ENCODE measurements at places on chromosomes 16 and 17.
A peak's percentile ranks its signal among the peaks of the same experiment; 100 is the strongest.

DNA sequence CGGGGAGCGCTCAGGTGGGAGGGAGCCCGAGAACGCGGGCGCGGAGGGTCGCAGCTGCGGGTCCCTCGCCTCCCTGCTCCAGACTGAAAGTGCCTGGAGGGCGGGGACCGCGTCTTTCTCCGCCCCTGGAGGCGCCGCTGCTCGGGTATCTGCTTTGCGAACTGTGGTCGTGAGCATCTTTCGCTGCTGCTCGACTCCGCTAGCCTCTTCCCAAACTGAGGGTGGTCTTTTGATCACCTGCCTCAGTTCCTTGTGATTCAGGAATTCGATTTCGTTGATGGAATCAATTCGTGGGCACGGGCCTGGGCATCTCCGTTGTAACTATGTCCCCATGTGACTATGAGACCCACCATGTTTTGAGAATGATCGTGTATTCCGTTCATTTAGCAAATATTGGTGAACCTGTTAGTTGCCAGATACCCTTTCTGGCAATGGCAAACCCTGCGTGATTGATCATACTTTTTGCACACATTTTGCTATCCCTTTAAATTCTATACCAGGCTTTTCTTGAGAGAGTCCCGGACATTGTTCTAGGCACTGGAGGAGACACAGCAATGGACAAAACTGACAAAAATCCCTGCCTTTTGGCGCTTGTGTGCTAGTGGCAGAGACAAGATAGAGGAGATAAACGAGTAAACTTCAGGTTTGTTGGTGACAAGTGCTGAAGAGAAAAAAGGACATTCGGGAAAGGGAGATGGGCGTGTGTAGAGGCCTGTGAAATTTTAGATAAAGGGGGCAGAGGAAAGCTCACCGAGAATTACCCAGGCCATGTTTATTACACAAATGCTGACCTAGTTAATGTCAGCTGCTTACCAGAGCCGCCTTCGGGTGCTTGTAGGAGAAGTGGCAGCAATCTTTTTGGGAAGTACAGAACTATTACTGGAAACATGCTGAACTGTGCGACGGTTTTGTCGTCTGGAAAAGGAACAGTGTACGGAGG, 948 bp downstream of the UTP18 start:
- no peak for DNase-seq
- H3K4me1 ChIP-seq, result peaks cover 55% of the 10 kb centered on the region
- H3K27ac ChIP-seq, result peak overlapping the region; percentile 97
- H3K36me3 ChIP-seq, result peaks cover 24% of the 10 kb centered on the region

DNA sequence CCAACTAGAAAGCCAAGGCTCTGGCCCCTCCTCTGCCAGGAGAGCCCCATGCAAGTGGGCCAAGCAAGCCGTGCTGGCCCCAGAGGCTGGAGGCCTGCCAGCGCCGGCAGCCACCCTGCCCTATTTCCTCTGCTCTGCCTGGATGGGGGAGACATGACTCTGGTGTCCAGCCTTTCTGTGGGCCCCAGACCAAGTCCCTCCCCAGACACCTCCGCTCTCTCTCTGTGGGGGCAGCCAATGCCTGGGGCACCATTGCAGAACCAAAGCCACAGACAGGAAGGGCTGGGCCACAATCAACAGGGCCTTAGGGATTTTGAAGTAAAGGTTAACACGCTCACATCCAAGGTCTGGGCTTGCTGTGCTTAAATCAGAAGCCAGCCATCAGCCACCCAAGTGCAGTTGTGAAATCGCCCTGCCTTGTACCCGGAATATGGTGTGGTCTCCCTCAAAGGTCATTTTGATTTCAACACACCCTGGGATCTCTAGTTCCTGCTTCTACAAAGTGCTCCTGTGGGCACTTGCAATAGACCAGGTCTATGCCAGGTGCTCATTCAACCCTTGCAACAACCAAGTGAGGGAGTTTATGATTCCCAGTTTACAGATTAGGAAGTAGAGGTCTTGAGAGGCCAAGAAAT, 63.5 kb upstream of the TEX2 start:
- H3K27ac ChIP-seq, result peak overlapping the region; percentile 3
- no peak overlapping the region for H3K4me3 ChIP-seq
- DNase-seq, result no peak
- peaks cover 7% of the 10 kb centered on the region for H3K36me3 ChIP-seq
- no peaks in the 10 kb centered on the region for H3K27me3 ChIP-seq

GRCh38 chr16:27726621-27727261, 176.8 kb downstream of the KATNIP start:
- no peaks in the 10 kb centered on the region for H3K36me3 ChIP-seq
- no peak for DNase-seq
- no peaks in the 10 kb centered on the region for H3K27me3 ChIP-seq
- no peak overlapping the region for H3K27ac ChIP-seq
- H3K4me3 ChIP-seq, result no peak overlapping the region

DNA sequence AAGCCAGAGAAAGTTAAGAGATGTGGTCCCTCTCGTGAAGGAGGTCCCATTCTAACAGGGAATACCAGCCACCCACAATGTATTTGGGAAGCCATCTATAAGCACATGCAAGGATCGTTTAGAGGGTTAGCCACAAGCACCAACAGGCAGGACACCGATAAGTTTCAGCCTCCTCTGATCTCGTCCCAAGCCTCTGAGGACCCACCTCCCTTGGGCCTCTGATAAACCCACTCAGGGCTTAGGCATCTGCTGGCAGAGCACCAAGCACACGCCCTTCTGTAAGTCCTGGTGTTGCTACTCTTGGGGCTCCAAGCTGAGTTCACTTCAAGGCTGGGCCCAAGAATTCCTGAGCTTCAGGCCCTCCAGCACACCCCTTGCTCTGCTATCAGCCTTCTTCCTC, 5.4 kb upstream of the PNPO start:
- no peak overlapping the region for H3K4me3 ChIP-seq
- H3K27ac ChIP-seq, result no peak overlapping the region
- H3K4me1 ChIP-seq, result peaks cover 19% of the 10 kb centered on the region
- no peak for DNase-seq
